ENCODE measurements at places on chromosomes 2 and 18.

GRCh38 chr2:102331311-102331980 is 20.1 kb downstream of the IL1RL1 start:
- no peak for DNase-seq

GRCh38 chr2:96267159-96267971 is 1.3 kb downstream of the CIAO1 start:
- DNase-seq: peak; percentile 31

DNA sequence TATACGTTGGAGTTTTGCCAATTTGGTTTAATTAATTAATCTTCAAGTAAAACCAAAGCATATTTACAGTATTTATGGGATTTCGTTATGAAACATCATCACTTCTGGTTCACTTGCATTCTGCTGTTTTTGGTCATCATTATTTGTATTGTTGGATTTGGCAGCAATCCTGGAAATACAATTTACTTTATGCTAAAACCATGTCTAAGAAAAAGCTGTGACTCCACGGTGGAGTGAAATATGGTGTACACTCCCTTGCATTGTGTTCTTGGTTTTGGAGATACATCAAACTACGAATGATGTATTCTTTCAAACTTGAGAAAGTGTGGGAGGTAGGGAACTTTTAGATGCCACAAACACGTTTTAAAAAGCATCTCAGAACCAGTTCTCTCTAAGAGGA is 106.4 kb downstream of the CTAGE1 start:
- DNase-seq: no peak

GRCh38 chr2:143745060-143745459 is 615.8 kb downstream of the ARHGAP15 start:
- no peak for DNase-seq

- DNase-seq: no peak
These were observed 250.5 kb downstream of the CAMKMT start for GRCh38 chr2:44612276-44612675.

Measured in GDM1 (cell line).